T follicular helper cell (primary cell): ENCODE measurements at places on chromosomes 4 and X.

- DNase-seq = no peak
Measured at GRCh38 chr4:184668511-184669114, 19.1 kb downstream of the PRIMPOL start.

DNA sequence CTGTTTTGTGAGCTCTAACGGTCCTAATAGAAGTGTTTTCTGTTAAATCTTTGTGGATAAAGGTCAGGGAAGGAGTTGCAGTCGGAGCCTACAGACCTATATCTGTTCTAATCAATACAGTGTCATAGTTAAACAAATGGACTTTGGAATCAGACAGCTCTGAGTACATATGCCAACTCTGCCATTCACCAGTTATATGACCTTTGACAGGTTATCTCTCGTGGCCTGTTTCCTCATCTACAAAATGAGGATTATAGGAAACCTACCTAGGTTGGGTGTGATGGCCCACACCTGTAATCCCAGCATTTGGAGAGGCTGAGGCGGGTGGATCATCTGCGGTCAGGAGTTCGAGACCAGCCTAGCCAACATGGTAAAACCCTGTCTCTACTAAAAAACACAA, 89.7 kb downstream of the MID1IP1 start:
- no peak for DNase-seq

GRCh38 chr4:6692806-6693205, 872 bp upstream of the S100P start:
- DNase-seq = no peak

- no peak for DNase-seq
Measured at GRCh38 chr4:133856731-133857355, 344.7 kb downstream of the PABPC4L start.

- DNase-seq = no peak
Measured at GRCh38 chrX:11585174-11585573, 80.5 kb downstream of the ARHGAP6 start.

DNA sequence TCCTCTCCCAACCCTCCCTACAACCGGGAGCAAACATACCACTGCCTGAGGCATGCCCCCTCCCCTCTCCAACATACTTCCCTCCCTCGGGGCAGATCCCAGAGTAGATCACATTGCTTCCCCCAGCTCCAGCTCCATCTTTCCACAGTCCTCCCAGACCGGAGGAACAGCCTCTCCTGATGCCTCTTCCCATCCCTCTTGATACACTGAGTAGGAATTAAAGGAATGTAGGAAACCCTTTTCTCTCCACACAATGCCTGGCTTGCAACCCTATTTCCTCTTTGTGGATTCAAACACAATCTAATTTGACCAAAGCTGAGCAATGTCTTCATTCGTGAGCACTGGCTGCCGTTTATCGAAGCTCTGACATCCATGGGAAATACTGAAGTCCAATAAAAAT, 339.8 kb downstream of the BCOR start:
- DNase-seq = no peak

GRCh38 chr4:26842911-26843310, 17.7 kb upstream of the STIM2 start:
- DNase-seq = no peak

DNA sequence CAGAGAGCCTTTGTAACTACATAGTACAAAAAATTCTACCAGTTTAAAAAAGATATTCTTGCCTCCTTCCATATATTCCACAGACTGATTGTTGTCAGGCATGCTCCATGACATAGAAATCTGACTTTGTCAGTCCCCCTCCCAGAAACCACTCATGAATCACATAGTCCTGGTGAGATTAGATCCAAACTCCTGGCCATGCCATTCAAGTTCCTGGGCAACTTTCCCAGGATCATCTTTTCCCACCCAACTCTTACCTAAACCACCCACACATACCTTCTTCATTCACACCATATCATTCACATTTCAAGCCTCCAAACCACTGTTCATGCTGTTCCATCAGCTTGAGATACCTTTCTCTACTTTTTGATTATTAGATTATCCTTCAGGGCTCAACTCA, 46.4 kb downstream of the SLC16A2 start:
- DNase-seq = no peak

DNA sequence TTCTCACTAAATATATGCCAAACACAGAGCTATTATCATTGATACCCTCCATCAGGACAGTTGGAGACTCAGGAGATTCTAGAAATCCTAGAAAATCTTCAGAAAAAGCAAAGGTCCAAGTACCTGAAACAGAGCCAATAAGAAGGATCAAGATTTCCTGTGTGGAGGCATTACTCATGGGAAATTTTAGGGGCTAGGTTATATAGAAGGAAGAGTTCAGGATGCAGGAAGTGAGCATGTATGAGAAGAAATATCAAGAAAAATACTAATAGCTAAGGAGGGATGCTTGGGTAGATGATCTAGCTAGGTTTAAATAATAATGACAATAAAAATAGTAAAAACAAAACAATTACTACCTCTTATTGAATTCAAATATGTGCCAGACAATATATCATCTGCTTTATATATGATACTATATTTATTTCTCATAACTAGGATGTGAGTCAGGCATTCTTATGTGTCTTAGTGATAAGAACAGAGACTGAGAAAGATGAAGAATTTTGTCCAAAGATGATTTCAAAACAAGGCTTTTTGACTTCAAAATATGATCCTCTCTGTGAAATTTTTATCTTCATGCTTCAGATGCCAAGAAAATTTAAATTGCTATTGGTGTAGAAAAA, 66.4 kb upstream of the HHIP start:
- DNase-seq = no peak

DNA sequence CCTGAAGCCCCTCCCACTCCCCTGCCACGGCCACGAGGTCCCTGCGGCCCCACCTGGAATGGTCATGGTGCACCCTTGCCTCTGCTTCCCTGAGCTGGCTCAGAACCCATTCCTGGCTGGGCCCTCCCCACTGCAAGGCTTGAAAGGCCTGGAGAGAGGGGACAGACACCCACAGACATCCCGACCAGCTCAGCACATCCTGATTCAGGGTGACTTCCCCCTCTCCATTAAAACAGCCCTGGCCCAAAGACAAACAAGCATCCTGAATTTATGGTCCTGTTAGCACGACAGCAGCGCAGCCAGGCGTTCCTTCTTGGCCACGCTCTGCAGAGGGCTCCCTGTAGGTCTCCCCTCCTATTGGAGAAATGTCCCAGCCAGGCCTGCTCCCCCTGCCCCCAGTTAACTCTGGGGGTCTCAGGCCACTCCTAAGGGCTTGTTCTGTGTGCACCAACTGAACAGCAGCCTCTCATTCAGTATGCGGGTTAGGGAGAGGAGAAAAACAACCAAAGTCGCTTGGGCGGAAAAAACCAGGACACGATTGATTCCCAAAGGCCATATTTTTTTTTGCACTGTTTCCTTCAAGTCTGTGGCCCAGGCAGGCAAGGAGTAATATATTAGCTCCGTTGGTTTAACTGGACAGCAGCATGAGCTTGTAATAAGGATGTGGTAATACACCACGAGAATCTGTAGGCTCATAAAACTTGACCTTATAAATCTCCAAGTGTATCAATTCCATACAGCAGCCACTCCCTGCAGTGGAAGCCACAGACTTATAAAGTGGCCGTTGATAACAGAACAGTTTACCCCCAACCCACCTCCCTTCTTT, 106.7 kb upstream of the MSX1 start:
- DNase-seq = no peak

- no peak for DNase-seq
Measured at GRCh38 chr4:14816623-14817261, 185.5 kb upstream of the CPEB2 start.

DNA sequence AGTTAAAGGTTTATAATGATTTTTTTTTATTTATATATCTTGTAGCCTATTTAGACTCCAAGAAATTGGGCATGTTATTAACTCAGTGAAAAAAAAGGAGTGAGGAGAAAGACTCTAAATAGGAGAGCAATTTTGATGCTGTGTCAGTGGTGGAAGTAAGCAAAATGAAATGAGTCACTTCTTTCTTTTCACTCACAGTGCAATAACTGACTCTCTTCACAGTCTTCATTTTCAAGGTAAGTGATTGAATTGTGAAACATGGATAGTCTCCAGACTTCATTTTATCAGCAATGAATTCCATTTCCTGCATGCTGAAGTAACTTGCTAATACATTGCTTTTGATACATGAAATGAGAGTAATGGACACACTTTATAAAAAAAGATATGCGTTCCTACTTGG, 2271.5 kb downstream of the PCDH7 start:
- no peak for DNase-seq

DNA sequence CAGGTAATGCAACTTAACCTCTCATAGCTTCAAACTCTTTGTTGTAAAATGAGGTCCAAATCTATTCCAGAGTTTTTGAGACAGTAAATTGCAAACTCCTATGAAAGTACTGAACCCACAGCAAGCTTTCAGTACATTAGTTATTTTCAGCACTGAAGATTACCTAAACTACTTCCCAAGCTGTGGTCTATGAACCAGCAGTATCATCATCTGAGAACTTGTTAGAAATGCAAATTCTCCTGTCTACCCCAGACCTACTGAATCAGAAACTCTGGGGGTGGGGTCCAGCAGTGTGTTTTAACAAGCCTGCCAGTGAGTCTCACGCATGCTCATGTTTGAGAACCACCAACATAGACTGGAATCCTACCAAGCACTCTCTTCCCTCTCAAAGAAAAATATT, 5.7 kb upstream of the CASP6 start:
- no peak for DNase-seq

DNA sequence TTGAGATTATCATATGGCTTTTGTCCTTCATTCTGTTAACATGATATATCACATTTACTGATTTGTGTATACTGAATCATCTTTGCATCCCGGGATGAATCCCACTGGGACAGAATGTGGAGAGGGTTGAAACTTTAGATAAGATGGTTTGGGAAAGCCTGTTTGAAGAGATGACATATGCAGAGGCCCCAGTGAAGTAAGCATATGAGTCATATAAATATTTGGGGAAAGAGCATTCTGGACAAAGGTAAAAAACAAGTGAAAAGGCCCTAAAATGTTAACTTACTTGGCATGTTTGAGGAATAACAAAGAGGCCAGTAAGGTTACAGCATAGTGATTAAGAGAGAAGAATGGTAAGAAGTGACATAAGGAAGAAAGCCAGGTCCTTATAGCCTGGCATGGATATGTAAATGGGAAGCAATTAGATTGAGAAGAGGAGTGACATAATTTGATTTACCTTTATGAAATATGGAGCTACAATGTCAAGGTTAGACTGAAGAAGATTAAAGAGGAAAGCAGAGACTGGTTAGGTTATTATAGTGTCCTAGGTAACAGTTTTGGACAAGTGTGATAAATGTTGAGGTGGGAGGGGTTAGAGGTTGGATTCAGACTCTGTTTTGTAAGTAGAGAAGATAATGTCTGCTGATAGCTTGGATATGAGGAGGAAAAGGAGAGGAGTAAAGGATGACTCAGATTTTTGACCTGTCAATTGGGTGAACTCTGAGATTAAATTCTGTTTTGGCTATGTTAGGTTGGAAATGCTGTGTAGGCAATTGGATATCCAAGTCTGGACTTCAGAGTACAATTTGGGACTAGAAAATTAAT, 54.6 kb upstream of the DRP2 start:
- DNase-seq = no peak

DNA sequence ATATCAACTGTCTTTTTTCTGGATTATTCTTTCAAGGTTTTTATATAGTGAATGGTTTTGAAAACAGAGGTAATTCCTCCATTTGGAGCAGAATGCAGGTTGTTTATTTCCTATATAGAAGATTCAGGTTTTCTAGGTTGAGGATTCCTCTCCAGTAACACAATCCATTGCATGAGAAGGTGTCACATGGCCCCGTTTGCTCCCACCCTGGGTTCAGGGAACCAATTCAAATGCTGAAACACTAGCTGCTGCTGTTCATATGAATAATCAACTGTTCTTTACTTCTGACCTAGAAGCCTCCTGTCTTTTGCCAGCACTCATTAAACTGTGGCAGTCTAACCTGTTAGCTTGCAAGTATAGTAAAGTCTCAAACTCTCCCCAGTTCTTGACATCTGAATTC, 1316.9 kb upstream of the TENM3 start:
- DNase-seq = no peak

- peak; percentile 89 for DNase-seq
Measured at GRCh38 chrX:111680988-111681779, at the start of gene ALG13. Gene ALG13 (plus strand): TSS chrX:111681170. CDS start chrX:111681219, 49 bp downstream.

DNA sequence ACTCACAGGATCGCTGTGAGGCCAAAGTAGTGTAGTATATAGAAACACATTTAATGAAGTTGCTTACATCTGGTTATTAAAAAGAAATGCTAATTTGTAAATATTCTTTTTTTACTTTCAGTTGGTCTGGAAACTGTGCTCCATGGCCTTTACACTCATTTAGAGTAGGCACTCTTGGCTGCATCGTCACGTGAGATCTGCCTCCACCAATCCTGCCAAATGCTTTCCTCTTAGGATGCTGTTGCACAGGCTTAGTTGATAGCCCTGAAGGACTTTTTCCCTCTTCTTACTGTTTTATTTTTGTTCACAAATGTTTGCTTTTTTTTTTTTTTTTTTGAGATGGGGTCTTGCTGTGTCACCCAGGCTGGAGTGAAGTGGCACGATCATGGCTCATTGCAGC, 6.3 kb downstream of the CPE start:
- DNase-seq = no peak

DNA sequence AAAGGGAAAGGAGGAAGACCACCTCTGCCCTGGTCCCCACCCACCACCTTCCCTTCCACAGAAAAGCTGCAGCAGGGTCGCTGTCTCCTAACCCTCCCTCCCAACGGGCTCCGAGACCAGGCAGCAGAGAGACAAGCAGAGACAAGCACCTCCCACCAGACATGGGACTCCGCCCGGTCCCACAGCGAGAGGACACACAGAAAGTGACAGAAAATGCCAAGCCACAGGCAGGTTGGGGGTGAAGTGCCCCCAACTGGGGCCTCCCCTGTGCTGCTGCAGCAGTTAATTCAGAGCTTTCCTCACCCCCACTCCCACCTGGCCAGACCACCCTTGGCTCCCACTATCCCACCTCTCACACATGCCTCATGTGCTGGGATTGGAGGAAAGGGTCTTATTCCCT, 64.4 kb upstream of the AFAP1 start:
- no peak for DNase-seq

DNA sequence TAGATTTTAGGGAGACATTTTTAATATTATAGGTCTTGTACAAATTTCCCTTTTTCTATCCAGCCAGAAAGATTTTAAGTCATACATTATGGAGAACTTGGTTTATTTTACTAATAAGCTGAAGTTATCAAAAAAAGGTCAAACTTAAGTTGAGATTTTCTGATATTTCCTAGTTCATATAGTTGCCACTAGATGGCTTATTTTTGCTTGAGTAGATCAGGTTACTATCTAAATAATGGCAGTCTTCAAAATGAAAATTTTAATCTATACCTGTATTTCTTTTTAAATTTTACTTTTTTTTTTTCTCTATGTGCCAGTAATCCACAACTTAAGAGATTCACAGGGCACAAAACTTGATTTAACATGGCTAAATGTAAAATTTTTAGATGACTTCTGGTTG, 52.3 kb downstream of the USP9X start:
- DNase-seq = no peak
